Spleen (tissue), 13 donors: ENCODE measurements at places on chromosomes 16 and 17.
A peak's percentile ranks its signal among the peaks of the same experiment; 100 is the strongest.

DNA sequence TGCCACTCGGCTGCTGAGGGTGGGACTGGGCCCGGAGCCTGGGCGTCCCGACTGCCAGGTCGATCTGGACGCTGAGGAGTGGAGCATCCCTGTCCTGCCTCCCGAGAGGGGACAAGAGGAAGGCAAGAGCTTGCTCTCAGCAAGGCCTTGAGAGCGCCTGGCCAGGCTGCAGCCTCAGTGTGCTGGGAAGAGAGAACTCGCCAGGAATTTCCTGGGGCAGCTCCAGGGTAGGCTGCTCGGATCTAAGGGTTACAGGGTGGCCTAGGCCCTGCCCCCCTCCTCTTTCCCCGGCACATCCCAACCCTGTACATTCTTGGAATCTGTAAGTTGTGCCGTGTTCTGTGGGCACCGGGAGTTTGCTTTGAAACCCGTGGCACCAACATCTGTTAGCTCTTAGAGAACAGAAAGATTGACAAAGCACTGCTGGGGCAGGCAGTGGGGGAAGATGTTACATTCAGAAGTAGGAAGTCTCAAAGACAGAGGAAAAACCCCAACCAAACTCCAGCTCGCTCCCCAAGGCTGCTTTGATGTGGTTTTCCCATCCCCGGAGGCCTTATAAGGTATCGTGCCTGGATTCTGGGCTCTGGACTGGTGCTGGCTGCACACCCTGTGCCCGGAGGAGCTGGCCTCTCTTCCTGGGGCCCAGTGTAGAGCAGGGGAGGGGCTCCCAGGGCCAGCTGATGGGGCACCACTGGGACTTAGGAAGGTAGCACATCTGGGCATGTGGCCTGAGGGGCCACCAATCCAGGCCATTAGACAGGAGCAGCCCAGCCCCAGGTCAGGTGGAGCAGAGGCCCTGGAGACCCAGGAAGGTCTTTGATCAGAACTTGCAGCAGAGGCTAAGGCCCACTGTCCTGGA is 55.2 kb downstream of the NKD1 start:
- H3K27me3 ChIP-seq: no peaks in the 10 kb centered on the region
- H3K4me1 ChIP-seq: no peaks in the 10 kb centered on the region
- no peak for DNase-seq
- no peak overlapping the region for H3K4me3 ChIP-seq
- no peak overlapping the region for H3K27ac ChIP-seq

- no peaks in the 10 kb centered on the region for H3K27me3 ChIP-seq
- DNase-seq: no peak
- no peaks in the 10 kb centered on the region for H3K4me1 ChIP-seq
- no peak overlapping the region for H3K4me3 ChIP-seq
Observed at GRCh38 chr16:59192551-59193199, 458.6 kb upstream of the GOT2 start.

- H3K4me1 ChIP-seq: peaks cover 8% of the 10 kb centered on the region
- H3K27ac ChIP-seq: no peak overlapping the region
- peak; percentile 91 for DNase-seq
- no peaks in the 10 kb centered on the region for H3K27me3 ChIP-seq
- no peak overlapping the region for H3K4me3 ChIP-seq
- no peaks in the 10 kb centered on the region for H3K36me3 ChIP-seq
Observed at GRCh38 chr17:77772461-77772897, 186.0 kb upstream of the TNRC6C start.

GRCh38 chr17:82415336-82415735 is 2.8 kb upstream of the HEXD start:
- peaks cover 5% of the 10 kb centered on the region for H3K36me3 ChIP-seq
- no peak for DNase-seq
- peaks cover 18% of the 10 kb centered on the region for H3K4me1 ChIP-seq
- no peaks in the 10 kb centered on the region for H3K27me3 ChIP-seq
- H3K4me3 ChIP-seq: no peak overlapping the region

GRCh38 chr16:75527825-75528299 is 8.0 kb downstream of the CHST5 start:
- H3K27me3 ChIP-seq: no peaks in the 10 kb centered on the region
- H3K36me3 ChIP-seq: no peaks in the 10 kb centered on the region
- no peak for DNase-seq
- no peak overlapping the region for H3K27ac ChIP-seq

DNA sequence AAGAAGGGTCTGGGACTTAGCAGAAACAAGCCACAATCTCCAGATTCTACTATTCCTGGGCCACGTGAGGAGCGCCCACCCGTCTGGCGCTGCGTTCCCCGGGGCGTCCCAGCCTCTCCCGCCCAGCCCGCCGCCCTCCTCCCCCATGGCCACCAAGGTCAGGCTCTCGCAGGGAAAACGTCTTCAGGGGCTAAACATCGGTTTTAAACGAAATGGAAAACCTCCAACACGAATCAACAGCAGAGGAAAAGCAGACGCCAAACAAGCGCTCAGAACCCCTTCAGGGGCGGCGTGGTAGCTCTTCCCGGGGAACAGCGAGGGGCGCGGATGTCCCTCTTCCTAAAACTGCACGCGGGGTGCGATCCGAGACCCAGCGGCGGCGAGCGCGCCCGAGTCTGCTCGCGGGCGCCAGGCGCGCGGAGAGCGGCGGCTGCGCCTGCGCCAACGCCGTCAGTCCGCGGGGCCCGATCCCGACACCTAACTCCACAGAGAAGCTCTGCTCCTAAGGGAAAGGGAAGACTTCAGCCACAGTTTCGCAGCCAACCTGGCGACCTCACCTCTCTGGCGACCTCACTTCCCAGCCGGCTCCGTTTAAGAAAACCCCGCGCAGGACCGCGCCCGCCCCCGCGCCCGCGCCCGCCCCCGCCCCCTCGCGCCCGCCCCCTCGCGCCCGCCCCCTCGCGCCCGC is 505 bp upstream of the COG1 start:
- H3K27ac ChIP-seq: peak overlapping the region; percentile 93
- no peaks in the 10 kb centered on the region for H3K27me3 ChIP-seq

DNA sequence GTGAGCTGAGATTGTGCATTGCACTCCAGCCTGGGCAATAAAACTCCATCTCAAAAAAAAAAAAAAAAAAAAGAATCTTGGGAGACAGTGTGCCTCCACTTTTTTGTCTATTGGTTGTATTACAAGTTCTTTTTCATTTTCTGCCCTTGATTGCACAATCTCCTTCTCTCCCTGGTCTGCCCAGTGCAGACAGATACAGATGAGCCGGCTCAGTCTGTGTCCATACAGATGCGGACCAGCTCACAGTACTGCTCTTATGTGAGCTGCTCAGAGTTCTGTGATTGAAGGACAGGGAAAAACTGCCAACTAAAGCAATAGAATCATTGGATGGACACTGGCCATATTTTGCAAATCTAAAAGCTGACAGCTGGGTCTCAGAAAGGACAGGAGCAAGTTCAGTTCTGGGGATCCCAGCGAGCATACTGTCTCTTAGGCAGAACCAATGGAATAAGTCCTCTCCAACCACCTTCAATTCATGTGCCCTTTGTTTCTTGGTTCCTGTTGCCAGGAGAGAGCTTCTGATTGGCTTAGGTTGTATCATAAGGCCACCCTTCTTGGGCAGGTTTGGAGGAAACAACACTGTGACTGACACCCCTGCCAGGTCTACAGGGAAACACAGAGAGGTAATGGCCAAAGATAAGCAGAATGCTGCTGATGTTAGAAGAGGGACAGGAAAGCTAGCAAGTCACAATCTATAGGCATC is 495.6 kb upstream of the HSBP1 start:
- H3K27ac ChIP-seq: no peak overlapping the region
- no peak for DNase-seq
- H3K27me3 ChIP-seq: peaks cover 15% of the 10 kb centered on the region
- no peaks in the 10 kb centered on the region for H3K36me3 ChIP-seq

DNA sequence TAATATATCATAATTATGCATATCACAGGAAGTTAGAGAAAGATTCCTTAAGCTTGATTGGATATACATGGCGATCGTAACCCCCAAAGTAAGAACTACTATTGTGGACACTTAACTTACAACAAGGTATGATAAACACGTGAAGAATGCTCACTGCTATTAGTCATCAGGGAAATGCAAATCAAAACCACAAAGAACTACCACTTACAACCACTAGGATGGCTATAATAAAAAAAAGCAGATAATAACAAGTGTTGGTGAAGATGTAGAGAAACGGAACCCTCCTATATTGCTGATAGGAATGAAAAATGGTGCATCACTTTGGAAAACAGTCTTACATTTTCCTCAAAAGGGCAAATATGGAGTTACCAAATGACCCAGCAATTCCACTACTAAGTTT is 265.9 kb downstream of the SLC39A11 start:
- no peaks in the 10 kb centered on the region for H3K36me3 ChIP-seq
- H3K4me3 ChIP-seq: no peak overlapping the region
- no peak overlapping the region for H3K27ac ChIP-seq
- DNase-seq: no peak
- H3K27me3 ChIP-seq: no peaks in the 10 kb centered on the region
- H3K4me1 ChIP-seq: no peaks in the 10 kb centered on the region

- no peak for DNase-seq
- H3K4me1 ChIP-seq: peaks cover 25% of the 10 kb centered on the region
- H3K4me3 ChIP-seq: no peak overlapping the region
Observed at GRCh38 chr17:4607261-4607741, 23.0 kb downstream of the SMTNL2 start.

- H3K4me1 ChIP-seq: no peaks in the 10 kb centered on the region
- no peak for DNase-seq
- H3K4me3 ChIP-seq: no peak overlapping the region
- H3K27ac ChIP-seq: no peak overlapping the region
- H3K27me3 ChIP-seq: no peaks in the 10 kb centered on the region
Observed at GRCh38 chr17:15112846-15113617, 152.1 kb downstream of the PMP22 start.

DNA sequence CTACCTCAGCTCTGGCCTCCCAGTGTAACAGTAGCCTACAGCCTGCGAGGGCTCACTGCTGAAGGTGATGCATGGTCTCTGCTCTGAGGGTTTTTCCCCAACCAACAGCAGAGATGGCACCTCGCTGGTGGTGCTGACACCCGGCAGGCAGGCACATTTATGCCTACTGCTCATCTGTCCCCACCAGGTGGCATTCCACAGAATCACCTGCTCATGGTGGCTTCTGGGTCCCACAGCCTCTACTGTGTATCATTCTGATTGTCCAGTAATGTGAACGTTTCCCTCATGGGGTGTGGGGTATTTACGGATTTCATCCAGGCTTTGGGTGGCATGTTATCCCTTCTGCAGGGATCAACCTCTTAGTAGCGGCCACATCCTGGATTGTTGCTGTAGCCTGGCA is 331.5 kb downstream of the SNX29 start:
- no peak for DNase-seq
- peaks cover 13% of the 10 kb centered on the region for H3K4me1 ChIP-seq
- H3K36me3 ChIP-seq: no peaks in the 10 kb centered on the region
- H3K4me3 ChIP-seq: no peak overlapping the region
- H3K27me3 ChIP-seq: no peaks in the 10 kb centered on the region

DNA sequence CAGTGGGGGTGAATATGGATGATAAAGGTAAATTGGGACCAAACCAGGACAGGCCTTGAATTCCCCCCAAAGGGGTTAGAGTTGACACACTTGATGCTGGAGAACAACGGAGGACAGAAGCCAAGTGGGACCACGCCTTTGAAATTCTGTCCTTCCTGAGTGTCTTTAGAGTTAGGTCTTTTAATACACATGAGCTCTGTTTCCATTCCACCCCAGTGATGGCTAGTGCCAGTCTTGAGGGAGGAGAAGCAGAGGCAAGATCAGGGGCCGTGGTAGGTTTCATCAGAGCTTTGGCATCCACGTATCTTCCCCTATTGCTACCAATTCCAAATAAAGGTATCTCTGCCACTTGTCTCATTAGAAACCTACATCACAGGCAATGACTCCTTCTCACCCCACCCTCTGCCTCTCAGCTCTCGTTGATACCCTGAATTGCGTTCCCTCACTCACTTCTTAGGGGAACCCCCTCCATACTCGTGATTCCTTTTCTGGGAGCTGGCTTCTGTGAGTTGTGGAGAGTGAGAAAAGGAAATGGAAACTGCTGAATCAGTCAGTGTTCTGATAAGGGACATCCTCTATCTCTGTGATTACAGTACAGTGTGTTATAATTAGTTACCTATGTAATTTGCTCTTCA is 2.4 kb upstream of the CCL3L1 start:
- no peaks in the 10 kb centered on the region for H3K27me3 ChIP-seq
- peaks cover 64% of the 10 kb centered on the region for H3K4me1 ChIP-seq
- H3K27ac ChIP-seq: no peak overlapping the region
- no peaks in the 10 kb centered on the region for H3K36me3 ChIP-seq
- no peak overlapping the region for H3K4me3 ChIP-seq

DNA sequence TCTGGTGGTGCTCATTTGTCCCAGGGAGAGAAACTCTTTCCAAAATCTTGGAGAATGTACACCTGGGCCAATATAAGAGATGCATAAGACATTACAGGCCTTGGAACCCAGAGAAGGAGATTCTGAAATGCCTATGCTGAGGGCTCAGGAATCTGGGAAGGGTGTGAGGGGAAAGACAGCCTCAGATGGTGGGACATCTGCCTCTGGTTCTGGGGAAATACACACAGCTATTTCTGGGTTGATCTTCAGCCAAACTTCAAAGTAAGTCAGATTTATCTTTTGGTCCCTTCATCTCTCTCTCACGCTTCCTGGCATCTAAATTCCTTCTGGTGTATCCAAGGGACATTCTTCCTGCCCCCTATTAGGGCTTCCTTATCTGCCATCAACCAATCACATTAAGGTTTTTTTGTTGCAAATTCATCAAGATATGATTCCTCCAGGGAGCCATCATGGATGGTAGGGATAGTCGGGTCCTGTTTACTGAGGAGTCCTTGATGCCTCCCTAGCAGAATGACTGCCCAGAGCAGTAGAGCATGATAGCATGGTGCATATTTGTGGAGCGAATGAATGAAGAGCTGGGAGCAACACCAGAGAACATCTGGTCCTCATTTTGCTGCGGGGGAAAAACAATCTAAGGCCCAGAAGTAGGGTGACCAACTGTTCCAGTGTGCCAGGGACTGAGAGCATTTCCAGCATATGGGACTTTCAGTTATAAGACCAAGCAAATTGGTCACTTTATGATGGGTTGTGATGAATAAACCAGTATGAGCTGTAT is 35.7 kb upstream of the DYNLL2 start:
- no peak for DNase-seq
- H3K27me3 ChIP-seq: no peaks in the 10 kb centered on the region
- H3K36me3 ChIP-seq: no peaks in the 10 kb centered on the region

GRCh38 chr16:86836503-86837129 is 258.3 kb downstream of the FOXL1 start:
- no peaks in the 10 kb centered on the region for H3K36me3 ChIP-seq
- H3K27ac ChIP-seq: no peak overlapping the region
- peaks cover 12% of the 10 kb centered on the region for H3K4me1 ChIP-seq
- no peak for DNase-seq
